ENCODE measurements at places on chromosomes 5 and 9.

DNA sequence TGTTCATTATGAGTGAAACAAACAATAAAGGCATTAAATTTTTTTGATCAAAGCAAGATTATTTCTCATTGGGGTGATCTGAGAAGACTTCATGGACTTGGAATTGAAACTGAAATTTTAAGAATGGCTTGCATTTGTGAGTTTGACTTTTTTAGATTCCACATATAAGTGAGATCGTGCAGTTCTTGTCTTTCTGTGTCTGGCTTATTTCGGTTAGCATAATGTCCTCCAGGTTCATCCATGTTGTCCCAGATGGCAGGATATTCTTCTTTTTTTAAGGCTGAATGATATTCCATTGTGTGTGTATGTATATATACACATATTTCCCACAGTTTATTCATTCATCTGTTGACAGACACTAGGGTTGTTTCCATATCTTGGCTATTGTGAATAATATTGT, 716.5 kb downstream of the PRELID2 start:
- DNase-seq: no peak

DNA sequence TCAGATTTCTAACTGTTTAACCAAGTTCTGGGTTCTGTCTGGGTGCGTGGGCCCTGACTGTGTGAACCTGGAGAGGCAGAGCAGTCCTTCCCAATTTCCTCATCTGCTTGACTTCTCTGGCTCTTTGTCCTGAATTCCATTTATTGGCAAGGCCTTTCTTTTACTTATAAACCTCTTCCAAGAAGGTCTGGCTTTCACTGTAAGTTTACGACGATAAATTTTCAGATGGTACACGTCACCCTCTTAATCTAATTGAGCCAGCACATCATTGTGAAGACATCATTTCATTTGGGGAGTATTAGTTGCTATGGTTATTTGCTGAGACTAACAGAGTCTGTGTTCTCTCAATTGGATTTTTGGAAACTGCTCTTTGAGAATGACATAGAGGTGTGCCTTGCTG, 92.4 kb downstream of the ARHGAP26 start:
- no peak for DNase-seq

DNA sequence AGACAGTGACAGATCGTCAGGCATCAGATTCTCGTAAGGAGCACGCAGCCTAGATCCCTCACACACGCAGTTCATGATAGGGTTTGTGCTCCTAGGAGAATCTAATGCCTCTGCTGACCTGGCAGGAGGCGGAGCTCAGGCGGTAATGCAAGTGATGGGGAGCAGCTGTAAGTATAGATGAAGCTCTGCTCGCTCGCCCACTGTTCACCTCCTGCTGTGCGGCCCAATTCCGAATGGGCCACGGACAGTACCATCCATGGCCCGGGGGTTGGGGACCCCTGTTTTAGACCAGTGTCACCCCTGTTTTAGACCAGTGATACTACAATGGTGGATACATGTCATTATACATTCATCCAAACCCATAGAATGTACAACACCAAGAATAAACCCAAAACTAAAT, 4.0 kb upstream of the ARSB start:
- no peak for DNase-seq

DNA sequence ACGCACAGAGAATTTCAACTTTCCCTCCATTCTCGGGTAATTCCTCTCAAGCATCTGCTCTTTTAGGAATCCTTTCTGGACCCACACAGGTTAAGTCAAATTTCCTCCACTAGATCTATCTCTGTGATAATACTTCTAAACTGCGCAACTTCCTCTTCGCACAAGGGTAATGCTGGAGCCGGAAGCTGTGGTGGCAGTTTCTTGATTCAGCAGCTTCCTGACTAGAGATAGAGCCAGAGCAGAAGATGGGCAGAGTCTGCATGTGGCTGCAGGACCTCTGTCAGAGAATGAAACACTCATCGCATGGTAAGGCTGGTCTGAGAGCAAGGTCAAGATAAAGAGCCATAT, 11.1 kb upstream of the CDC42SE2 start:
- no peak for DNase-seq

GRCh38 chr5:174571662-174572397, 152.6 kb upstream of the MSX2 start:
- DNase-seq: peak; percentile 86

DNA sequence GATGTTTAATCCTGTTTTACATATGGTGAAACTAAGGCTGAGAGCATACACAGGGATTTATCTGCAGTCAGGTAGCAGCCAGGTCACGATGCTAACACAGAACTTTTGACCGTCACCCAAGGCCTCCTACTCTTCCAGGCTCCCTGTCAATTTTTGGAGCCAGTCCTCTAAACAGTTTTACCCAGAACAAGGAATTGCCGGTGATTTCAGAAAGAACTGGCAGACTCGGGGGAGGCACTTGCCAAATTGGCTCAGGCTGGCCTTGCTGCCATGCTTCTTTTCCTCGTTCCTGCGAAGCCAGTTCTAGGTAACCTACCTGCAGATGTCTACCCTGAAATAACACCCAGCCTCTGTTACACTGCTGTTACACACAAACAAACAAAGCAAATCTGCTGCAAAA, 21.2 kb downstream of the GRIA1 start:
- DNase-seq: no peak

GRCh38 chr5:40716000-40716399, 36.3 kb downstream of the PTGER4 start:
- DNase-seq: no peak

DNA sequence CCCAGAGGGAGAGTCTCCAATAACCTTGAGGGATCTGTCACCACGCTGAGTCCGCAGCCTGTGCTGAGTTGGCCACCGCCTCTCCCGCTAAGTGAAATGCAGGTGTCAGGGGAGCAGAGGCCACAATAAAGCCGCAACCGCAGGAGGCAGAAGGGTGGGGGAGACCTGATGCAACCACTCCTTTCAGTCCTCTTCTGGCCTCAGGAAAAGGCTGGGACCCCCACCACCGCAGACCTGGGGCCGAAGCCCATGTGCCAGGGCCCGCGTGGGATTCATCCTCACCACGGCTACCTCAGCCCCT, 576 bp downstream of the MAP1B start:
- no peak for DNase-seq

DNA sequence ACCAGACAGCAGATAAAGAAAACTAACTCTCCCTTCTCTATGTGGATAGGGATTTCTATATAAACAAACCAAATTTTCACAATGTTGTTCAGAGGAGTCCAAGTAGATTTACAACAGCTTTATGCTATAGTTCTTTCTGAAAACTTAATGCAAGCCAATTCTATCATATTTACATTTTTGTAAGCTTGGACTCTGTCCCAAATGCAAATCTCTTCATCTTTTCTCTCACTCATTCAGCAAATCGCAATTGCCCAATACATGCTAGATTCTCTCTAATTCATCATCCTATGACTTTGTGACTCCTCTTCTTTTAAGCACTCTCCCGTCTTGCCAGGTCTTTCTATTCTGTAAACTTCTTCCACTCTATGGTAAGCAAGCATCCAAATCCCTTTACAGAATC, 39.1 kb upstream of the UGT3A2 start:
- DNase-seq: peak; percentile 2
